EH (cell line): ENCODE measurements at places on chromosomes 13 and 19.

- peak; percentile 95 for DNase-seq
Measured at GRCh38 chr13:47673009-47673850, 327.8 kb downstream of the SUCLA2 start.

- peak; percentile 50 for DNase-seq
Measured at GRCh38 chr13:32150239-32150638, 118.7 kb downstream of the FRY start.

DNA sequence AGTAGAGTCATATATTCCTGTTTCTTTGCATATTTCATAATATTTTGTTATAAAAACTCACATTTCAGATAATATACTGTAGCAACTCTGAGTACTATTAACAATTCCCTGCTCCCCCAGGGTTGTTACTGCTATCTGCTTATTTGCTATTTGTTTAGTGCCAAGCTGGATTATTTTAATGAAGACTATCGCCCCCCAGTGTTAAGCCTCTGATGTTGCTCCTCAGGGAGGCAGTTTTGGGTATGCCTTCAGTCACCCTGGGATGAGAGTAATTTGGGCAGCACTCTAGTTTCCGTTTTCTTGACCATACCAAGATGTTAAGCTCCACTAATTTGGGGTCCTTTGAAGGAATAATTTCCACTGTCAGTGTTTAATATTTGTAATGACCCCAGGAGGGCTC lies 46.0 kb downstream of the MICU2 start:
- DNase-seq, result peak; percentile 46

DNA sequence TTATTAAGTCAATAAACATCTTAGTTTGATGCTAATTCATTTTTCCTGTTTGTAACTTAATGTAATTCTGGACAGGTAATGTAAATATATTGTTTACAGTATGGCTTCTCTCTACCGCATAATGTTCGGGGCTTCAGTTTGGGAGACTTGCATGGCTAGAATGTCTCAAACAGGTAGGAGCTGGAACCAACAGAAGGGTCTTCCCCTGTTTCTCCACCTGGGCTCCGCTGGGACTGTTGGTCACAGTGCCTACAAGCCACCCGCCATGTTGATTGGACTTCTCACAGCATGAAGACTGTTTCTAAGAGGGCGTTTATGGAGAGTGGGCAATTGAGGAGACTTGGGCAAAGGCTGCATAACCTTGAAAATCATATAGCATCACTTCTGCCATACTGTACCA lies 148.6 kb downstream of the UFM1 start:
- DNase-seq, result no peak

- DNase-seq, result no peak
Measured at GRCh38 chr13:48224701-48225100, 8.3 kb upstream of the ITM2B start.

DNA sequence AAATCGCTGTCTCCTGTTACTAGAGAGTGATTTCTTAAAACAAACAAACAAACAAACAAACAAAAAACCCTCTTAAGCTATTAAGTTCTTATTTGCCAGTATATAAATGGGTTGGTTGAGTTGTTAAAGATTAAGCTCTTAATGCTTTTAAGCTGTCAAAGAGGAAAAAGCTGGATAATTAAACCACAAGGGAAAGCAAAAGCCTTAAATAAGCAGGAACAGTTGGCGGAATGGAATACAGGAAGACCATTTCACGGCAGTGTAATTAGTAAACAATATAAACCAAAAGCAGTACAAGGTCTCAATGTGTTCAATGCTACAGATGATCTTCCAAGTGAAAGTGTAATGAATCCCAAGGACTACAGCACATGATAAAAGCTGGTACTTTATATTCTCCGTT lies 32.2 kb upstream of the GGACT start:
- DNase-seq, result no peak

- DNase-seq, result no peak
Measured at GRCh38 chr19:7559102-7559501, 23.6 kb downstream of the PNPLA6 start.
